ENCODE measurements at places on chromosomes 2 and 18.
A peak's percentile ranks its signal among the peaks of the same experiment; 100 is the strongest.

- DNase-seq: no peak
These were observed 1596.5 kb upstream of the LRRTM1 start for GRCh38 chr2:81901017-81901416.

- DNase-seq: no peak
These were observed 1.8 kb downstream of the LPIN1 start for GRCh38 chr2:11748018-11748860.

GRCh38 chr2:146950911-146951310, 893.9 kb upstream of the ACVR2A start:
- no peak for DNase-seq

DNA sequence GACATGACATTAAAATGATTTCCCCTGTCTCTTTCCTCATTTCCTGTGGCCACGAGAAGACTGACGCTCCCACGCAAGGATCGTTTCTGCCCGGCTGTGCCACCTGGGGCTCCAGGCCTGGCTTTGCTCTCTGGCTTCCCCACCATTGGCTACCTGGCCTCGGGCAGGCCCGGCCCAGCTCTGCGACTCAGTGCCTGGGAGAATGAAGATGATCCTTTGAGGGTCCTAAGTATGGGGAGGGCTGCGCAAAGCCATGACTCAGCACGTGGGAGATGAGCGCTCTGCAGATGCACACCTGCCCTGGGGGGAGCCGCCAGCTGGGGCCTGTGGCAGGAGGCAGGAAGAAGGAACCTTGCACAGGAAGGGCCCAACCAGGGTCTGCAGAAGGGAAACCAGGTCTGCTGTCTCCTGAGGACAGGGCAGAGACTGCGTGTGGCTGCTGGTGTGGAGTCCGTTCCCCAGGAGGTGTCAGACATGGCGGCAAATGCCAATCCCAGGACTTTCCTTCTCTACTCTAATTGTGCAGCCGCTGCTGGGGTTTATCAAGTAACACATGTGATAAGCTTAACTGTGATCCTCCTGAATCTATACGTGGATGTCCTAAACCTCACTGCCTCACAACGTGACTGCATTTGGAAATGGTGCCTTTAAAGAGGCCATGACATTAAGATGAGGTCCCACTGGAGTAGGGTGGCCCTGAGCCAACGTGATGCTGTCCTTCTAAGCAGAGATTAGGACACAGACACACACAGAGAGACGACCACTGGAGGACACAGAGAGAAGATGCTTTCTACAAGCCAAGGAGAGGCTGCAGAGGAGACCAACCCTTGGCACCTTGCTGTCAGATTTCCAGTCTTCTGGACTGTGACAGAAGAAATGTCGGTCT, 32.9 kb downstream of the MBP start:
- DNase-seq: no peak

- no peak for DNase-seq
These were observed 7.1 kb downstream of the TIA1 start for GRCh38 chr2:70241340-70241739.

- no peak for DNase-seq
These were observed 1.7 kb upstream of the MSGN1 start for GRCh38 chr2:17814601-17815000.

DNA sequence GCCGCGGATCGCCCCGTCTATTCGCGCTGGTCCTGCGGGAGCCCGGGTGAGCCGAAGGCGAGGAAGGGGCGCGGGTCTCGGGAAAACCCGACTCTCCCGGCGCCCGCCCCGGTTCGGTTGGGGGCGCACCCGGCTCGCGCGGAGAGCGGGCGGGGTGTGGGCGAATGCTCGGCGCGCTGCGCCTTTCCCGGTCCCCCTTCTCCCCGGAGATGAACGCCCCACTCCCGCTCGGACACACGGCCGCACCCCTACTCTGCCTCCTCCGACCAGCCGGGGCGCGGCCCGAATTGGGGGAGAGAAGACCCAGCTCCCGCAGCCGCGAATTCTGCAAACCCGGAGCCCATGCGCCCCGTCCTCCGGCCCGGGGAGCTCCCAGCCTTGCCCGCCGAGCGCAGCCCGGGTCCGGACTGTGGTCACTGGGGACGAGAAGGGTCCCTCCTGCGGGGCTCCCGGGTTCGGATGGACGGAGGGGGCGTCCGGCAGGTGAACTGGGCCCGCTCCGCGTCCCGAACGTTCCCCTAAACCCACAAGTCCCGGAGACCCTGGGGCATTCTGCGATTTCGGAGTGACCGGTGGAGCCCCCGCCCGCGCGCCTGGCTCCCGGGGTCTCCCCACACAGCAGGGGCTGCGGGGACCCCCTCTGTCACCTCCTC, 734 bp downstream of the KCNG2 start:
- DNase-seq: no peak

- DNase-seq: no peak
These were observed 23.7 kb upstream of the NR4A2 start for GRCh38 chr2:156356014-156356754.

DNA sequence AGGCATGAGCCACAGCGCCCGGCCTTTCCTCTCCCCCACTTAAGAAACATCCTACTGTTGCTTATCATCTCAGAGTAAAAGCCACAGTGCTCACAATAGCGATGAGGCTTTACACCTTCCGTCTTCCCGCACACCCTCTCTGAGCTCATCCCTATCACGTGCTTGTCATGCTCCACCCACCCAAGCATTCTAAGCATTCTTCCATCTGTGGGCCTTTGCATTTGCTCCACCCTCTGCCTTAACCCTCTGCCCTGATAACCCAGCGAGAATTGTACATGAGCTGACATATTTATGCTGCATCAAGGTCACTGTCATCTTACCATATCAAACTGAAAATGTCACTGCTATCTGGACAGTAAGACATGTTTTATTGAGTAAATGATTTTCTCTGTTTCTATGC, 22.6 kb downstream of the FOXI3 start:
- no peak for DNase-seq

- DNase-seq: peak; percentile 34
These were observed 12.5 kb upstream of the ATIC start for GRCh38 chr2:215299337-215299859.

DNA sequence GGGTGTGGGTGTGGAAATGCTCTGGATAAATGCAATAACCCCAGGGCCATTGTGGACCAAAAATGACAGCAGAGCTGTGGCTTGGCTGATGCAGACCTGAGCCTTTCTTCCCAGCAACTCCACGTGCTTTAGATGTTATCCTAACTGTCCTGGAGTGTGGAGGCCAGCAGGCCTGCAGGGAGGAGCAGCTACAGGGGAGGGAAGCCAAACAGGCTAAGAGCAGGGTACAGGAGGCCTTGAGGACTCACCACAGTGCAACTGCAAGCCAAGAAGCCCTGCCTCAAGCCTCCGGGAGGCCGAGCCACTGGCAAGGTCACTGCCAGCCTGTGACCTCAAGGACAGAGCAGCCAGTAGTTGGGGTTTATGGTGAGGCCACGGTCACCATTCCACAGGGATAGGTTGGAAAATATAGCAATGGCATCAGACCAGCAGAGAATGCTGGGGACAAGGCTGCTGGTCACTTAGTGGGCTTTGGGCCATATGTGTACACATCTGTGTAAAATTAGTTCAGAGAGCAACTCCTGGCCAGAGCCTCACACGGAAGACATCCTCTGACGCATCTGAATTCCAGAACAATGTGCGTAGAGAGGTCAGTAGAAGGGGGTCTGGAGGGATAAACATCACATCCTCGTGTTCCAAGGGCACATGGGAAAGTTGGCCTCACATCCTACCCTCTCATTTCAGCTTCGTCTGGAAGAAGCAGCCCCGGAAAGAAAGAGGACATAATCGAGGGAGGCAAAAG, 76.2 kb upstream of the UPP2 start:
- DNase-seq: no peak

DNA sequence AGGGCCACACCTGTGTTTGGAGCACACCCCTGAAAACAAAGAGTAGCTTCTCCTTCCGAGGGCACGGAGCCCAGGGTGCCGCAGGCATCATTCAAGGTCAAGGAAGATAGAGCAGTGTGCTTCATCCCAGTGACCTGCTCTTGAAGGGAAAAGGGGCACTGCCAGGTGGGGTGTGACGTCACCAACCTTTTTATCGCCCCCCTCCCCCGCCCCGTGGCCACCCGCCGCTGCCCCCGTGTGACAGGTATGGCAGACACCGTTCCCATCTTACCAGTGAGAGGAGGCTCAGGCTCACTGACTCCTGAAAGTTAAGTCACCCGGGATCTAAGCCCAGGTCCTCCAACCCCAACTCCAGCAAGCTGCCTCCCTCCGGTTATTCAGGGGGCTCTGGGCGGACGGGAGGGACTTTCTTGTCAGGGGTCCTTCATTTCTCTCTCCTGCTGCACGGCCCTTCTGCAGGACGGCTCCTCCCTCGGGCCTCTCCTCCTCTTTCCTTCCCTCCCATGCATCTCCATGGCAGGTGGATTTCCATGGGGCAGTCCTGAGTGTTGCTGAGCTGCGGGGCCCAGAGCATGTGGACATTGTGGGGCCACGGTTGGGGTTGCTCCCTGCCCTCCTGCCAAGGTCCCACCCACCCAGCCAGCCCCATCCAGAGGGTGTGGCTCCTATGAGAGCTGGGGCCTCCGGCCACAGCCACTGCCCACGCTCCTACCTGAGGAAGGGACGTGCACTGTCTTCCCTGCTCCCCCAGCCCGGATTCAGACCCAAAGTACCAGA, 114.1 kb upstream of the HDAC4 start:
- no peak for DNase-seq

DNA sequence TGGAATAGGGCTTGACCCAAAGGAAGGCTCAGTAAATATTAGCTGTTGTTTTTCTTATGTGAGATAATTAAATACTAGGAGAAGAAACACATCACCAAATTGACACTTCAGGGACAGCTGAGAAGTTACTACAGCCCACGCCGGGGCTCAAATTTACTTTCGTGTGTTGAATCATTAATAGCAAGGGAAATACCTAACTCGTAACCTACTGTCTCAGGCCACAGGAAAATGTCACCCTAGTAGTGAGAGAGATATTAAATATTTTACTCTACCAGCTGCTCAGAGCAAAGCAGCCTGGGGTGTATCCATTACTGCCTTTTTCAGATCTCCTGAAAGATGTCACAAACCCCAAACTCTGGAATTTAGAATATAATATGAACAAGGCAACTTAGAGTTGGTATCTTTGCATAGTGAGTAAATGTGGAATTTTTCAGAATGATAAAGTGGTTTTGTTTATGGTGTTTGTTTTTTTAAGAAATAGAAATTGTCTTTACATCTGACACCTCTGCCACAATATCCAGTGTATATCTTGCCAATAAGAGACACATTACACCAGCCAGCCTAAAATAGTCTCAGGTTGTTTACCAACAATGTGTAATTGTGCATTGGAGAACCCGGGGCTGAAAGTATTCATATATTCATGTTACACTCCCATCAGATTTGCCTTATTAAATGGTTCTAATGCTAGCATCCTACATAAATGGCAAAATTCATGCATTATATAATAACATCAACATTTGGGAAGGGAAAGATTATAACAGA, 48.4 kb downstream of the ATP8B1 start:
- no peak for DNase-seq

GRCh38 chr2:205323929-205324328, 358.4 kb upstream of the NRP2 start:
- DNase-seq: no peak

DNA sequence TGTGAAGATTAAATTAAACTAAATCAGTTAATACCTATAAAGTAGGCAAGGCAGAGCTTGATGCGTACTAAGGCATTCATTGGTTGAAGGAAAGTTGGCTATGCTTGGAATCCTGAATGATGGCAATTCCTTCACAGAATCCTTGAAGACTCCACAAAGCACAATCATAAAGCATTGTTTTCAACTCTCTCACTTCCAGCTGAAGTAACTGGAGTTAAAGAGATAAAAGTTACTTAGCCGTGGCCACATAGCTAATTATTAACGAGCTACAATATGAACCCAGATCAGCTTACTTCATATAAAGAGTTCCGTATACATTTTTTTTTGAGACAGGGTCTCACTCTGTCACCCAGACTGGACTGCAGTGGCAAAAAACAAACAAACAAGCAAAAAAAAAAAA, 483.9 kb upstream of the DDX18 start:
- no peak for DNase-seq

GRCh38 chr2:224041554-224041953, 2.5 kb upstream of the SERPINE2 start:
- no peak for DNase-seq

- no peak for DNase-seq
These were observed 23.5 kb upstream of the RHOB start for GRCh38 chr2:20423359-20423758.

DNA sequence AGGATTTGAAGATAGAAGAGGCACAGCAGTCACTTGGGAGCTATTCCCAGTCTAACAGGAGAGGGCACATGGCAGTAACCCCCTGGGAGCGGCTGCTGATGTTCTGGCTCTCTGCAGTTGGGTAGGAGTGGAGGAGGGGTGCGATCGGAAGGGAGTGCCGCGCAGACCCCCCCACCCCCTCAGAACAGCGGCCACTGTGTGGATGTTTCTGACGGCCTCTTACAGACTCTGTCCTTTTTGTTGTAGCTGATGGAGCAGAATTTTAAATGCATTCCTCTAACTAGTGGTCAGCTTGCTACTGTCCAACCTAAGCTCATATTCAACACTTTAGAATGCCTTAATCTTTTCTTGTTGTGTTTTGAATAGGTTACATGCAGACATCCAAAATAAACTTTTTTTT, 127.9 kb downstream of the AGAP1 start:
- DNase-seq: no peak

- DNase-seq: no peak
These were observed 92.0 kb upstream of the GULP1 start for GRCh38 chr2:188199716-188200128.

DNA sequence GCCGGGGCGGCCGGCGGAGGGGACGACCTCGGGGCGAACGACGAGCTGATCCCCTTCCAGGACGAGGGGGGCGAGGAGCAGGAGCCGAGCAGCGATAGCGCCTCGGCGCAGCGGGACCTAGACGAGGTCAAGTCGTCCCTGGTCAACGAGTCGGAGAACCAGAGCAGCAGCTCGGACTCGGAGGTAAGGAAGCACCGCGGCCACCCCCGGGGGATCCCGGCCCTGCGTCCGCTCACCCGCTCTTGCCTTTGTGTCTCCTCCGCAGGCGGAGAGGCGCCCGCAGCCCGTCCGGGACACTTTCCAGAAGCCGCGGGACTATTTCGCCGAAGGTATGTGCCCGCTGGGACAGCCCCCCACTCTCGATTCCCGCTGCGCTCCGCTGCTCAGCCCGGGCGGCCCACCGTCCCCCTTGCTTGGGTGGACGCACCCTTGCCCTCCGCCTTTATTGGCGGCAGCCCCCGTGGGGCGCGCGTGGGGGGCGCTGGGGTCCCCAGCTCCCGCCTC, 611 bp downstream of the TCF7L1 start:
- peak; percentile 18 for DNase-seq

- DNase-seq: peak; percentile 49
These were observed 44.0 kb downstream of the CPO start for GRCh38 chr2:206983161-206983859.

GRCh38 chr2:217897091-217897715, 105.6 kb downstream of the TNS1 start:
- DNase-seq: no peak

DNA sequence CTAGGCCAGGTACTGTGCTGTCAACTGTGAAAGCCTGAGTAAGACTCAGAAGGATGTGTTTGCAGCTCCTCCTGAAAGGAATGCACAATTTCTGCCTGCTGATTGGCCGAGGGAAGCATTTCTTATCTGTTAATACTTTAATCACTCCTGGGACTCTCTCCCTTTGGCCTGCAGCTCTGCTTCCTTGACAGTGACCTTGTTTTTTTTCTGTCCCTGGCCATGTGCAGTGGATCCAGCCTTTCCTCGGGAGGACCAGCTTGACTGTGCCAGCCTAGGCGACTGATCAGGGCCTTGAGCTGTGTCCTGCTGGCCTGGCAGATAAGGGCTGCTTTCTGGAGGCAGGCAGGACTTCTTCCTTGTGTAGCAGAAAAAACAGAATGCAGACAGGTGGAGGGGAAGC, 10.0 kb downstream of the RNF144A start:
- peak; percentile 89 for DNase-seq

- no peak for DNase-seq
These were observed 274.6 kb downstream of the STK39 start for GRCh38 chr2:167972746-167973145.
